ENCODE measurements at places on chromosomes 5 and 9.

GRCh38 chr9:24096756-24097155 lies 270.7 kb upstream of the ELAVL2 start:
- DNase-seq: no peak

DNA sequence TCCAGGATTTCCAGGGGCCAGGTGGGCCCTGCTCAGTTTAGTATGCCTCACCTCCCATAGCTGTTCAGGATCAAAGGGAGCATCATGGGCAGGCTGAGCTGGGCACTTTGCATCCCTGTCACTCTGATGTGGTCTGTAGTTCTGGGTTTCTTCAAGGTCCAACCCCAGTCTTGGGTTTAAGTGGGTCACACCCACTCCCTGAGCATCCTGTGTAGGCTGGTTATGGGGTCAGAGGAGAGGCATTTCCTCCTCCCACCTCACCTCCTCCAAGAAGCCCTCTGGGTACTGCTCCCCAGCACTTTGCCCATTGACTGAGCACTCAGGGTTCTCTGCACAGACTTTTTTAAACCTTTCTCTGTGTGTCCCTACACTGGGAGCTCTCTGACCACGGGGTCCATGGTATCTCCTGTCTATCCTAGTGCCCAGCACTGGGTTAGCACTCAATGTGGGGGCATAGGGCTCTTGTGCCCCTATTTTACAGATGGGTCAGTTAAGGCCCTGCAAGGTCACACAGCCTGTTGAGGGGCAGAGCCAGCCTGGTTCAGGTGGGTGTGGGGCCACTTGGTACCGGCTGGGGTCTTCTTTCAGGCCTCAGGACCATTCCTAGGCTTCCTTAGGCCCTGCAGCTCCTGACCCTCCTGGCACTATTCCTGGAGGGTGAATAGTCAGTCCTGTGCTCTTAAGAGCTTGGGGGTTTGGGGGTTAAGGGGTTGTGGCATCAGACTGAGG lies 19.0 kb downstream of the CXXC5 start:
- DNase-seq: peak; percentile 54

DNA sequence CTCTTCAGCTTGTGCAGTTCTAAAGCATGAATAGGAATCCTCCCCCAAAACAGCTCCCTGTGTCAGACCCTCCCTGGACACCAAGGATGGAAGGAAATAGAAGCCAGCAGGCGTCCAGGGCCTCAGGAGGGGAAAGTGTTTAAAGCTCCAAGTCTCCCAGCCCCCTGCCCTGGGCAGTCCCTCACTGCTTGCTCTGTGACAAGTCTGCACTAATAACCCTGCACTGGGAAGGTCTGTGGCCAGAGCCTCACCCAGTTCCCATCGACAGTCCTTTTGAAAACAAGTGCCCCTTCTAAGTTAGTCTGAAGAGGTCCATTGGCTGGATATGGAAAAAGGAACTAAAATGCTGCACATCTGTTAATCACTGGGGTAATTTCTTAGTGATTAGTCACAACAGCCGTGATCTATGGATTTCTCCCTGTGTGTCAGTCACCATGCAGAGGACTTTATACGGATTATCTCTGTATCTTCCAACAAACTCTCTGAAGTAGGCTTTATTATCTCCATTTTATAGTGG lies 195.3 kb downstream of the FBXL7 start:
- DNase-seq: no peak

GRCh38 chr9:18422296-18423036 lies 51.5 kb upstream of the ADAMTSL1 start:
- DNase-seq: no peak

- no peak for DNase-seq
Observed at GRCh38 chr5:1648806-1649205, 125.0 kb upstream of the LPCAT1 start.

- no peak for DNase-seq
Observed at GRCh38 chr5:111779260-111779921, 22.4 kb upstream of the NREP start.

- DNase-seq: no peak
Observed at GRCh38 chr5:91006713-91007112, 376.4 kb downstream of the ARRDC3 start.

DNA sequence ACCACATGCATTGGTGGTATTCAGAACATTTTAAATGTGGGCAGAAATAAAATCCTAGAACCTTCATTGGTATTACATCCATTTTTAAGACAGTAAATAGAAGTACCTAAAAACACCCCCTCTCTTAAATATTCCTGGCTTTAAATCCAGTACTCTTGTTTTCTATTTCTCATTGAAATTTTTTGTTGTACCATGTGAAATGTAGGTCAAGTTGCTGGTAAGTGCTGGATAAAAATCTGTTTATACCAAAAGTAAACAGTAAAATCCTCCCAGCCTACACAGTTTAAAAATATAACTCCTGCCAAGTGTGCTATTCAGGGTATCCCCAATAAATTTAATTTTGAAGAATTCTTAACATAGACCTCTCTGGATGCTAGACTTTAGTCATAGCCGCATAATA lies 75.0 kb upstream of the FST start:
- no peak for DNase-seq

GRCh38 chr5:102223542-102224477 lies 72.3 kb downstream of the SLCO4C1 start:
- no peak for DNase-seq

DNA sequence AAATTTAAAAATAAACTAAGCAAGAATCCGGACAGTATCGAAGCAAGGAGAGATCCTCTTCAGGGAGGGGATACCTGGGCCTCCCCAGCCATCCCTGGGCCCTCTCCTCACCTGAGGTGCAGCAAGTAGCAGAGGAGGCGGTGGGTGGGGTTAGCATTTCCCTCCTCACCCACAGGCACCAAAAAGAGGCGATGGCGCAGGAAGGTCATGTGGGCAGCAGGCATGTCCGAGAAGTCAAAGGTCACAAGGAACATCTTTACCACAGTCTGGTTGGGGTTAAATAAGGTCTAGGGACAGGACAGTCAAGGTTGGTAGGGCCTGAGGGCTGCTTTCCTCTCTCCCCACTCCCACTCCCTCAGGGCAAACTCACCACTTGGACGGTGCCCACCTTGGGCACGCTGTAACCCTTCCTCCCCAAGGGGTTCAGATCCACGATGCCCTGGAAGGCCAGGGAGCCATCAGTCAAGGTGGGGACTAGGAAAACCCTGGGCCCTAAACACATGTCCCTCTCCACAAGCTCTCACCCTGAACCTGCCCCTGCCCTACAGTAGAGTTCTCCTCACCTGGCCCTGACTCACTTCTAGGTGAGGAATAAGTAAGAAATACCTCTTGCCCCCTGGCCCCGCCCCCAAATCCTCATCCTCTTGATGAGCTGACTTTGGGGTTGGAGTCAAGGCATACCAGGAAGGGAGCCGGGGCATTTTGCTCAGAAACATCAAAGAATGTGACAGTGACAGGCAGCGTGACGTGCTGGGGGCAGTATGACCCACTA lies 2.8 kb upstream of the STOML2 start:
- DNase-seq: no peak

- no peak for DNase-seq
Observed at GRCh38 chr9:83097633-83098032, 34.7 kb upstream of the RASEF start.

- no peak for DNase-seq
Observed at GRCh38 chr9:119634006-119634405, 264.8 kb upstream of the BRINP1 start.

GRCh38 chr9:137089232-137089947 lies 2.6 kb downstream of the MAN1B1 start:
- DNase-seq: no peak

GRCh38 chr9:97880336-97880735 lies 27.3 kb downstream of the FOXE1 start:
- no peak for DNase-seq

GRCh38 chr5:165143741-165144140 lies 1638.3 kb downstream of the MAT2B start:
- DNase-seq: no peak

- no peak for DNase-seq
Observed at GRCh38 chr5:5025098-5025773, 114.9 kb upstream of the ADAMTS16 start.

GRCh38 chr5:181170237-181170825 lies 22.9 kb downstream of the OR2V2 start:
- no peak for DNase-seq

DNA sequence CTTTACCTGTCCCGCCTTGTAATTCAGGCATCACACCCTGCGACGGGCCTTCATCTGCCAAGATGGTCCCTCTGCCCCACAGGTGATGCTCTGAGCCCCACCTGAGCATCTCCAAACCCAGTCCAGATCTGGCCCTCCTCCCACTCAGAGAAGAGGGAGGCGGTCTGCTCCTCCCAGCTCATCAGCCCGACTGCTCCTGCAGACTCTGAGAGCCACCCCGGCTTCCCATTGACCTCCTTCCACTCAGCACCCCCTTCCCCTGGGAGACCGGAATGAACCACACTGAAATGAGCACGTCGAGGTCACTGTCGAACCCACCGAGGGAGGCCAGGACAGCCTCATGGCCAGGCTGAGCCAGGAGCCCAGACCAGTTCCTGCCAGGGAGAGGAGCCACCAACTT lies 12.8 kb downstream of the ABO start:
- no peak for DNase-seq

DNA sequence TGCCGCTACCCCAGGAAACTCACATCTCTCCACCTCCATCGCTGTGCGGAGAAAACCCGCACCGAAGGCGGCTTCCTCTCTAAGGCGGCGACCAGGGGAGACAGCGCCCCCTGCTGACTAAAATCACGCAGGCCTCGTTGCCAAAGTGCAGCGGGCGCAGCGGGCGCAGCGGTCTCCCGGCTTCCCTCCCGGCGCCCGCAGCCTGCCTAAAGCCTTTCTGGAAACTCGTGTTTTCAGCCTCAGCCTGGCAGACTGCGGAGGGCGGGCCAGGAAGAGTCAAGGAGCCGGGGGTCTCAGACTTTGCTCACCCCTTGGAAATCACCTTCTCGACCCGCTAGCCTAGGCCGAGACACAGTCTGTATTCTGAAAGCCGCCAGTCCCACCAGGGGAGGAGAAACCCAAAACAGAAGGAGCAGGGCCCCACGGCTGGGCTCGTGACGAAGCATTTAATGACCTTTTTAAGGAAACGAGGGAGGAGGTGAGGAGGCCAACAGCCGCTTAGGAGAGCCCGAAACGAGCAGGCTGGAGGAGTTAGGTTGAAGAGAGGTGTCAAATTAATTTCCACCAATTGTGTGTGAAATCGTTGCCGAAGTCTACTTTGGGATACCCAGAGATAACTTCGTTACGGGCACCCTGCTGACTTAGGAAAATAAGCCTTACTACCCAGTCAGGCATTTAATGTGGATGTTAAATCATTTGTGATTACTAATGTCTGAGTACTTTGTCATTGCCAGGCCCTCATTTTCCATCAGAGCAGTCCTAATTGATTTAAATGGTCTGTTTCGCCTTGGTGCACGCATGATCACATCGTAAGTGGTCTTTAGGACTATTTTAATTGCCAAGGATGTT lies 7.3 kb upstream of the FOXB2 start:
- DNase-seq: peak; percentile 43

GRCh38 chr5:137181667-137182066 lies 317.5 kb downstream of the SPOCK1 start:
- DNase-seq: no peak

DNA sequence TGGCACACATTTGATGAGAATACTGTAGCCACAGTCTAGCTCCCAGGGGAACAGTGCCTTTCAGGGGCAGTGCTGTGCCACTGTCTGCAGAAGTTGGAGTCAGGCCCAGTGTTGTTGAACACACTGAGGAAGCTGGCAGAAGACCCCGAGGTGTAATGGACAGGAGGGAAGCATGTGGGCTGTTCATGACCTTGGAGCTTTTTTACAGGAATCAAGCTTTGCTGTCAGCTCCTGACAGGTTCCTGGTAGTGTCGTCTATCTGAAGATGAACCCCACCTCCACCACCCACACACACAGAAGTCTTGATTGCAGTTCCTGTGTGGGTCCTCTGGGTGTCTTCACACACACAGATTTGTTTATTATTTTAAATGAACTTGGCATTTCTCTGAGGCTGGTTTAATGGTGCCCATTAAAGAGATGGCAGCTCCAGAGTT lies 40.3 kb upstream of the TNFAIP8 start:
- DNase-seq: peak; percentile 86

GRCh38 chr5:6387970-6388369 lies 9.6 kb upstream of the MED10 start:
- no peak for DNase-seq

DNA sequence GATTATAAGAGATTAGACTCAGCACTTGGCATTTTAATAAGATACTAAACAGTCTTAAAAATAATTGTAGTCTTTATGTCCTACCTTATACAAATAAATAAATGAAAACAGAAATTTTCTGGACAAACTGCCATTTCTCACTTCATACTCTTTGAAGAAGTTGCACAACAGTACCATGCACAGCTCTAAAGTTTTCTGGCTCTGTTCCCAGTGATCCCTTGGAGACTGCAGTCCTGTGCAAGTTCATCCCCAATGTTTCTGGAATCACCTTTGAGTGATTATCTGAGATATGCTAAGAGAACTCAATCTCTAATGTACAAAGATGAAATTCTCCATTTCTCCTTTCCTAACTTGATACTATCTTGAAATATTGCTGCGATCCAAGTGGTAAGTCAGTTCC lies 330.4 kb upstream of the EDIL3 start:
- DNase-seq: no peak

GRCh38 chr9:9215050-9215449 lies 1397.8 kb downstream of the PTPRD start:
- no peak for DNase-seq

DNA sequence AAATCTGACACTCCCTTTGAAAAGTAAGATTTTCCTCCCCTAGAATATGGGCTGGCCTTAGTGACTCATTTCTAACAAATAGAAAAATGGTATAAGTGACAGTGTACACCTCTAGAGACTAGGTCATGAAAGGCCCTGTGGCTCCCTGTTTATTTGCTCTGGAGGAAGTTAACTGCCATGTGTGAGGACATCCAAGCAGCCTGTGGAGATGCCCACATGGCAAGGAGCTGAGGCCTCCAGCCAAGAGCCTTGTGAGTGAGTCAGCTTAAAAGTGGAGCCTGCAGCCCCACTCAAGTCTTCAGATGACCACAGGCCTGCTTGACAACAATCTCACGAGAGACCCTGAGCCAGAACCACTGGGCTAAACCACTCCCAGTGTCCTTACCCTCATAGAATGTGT lies 128.1 kb upstream of the LHFPL2 start:
- DNase-seq: no peak

GRCh38 chr5:7597059-7597642 lies 201.2 kb downstream of the ADCY2 start:
- DNase-seq: no peak

DNA sequence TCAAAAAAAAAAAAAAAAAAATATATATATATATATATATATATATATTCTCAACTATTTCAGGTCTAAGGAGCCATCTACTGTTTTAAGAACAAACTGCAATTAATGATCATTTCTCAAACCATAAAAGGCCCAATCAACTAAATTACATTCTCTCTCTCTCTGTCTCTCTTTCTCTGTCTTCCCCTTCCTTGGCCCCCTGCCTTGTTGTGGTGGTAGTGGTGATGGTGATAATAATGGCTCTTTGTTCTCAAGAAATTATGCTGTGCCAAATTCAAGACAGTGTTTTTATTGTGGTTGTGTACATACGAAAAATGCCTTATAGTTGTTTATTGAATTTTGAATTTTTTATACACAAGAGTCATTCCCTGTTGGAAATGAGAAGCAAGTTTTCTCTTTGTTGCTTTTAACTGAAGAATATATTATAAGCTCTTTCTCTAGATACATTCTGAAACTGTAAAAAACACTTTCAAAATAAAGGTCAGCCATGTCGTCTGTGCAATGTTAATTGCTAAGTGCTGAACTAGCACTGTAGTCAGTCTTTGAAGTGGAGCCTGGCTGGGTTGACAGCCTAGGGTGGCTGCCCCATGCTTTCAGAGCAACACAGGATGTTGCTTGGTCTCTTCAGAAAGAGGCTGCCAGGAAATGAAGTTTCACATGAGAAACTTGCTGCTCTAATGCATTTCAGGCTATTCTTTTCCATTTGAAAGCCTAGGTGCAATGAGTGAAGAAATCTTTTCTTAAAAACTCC lies 96.0 kb downstream of the HINT1 start:
- DNase-seq: peak; percentile 82

Measured in CD8-positive, alpha-beta T cell (primary cell).